Thoracic aorta endothelial cell (primary cell): ENCODE measurements at places on chromosomes 16 and 17. TPM values are rescaled to one million over a fixed set of nuclear protein-coding genes. Genes with fewer than 3 reads are reported as not detected.

Gene C17orf100
- 0.22 and 0.53 TPM in 2 replicates for total RNA-seq

Gene MAFG
- 20.7 and 22.2 TPM in 2 replicates for total RNA-seq

Gene ADAD2
- total RNA-seq: not detected in 2 replicates

Gene SPATA32
- total RNA-seq: not detected in 2 replicates

Gene KCNG4
- total RNA-seq: not detected in 2 replicates

Gene ACAP1
- total RNA-seq: not detected in 2 replicates
